ENCODE measurements at places on chromosomes 1 and 21. TPM values are rescaled to one million over a fixed set of nuclear protein-coding genes. Genes with fewer than 3 reads are reported as not detected.

- H3K36me3 ChIP-seq = peaks cover 91% of the 10 kb centered on the region
- H3K27ac ChIP-seq = no peak overlapping the region
- no peak for DNase-seq
Measured at GRCh38 chr21:33569991-33570390, 18.5 kb downstream of the DONSON start.

GRCh38 chr1:239563681-239564080 lies 177.3 kb downstream of the CHRM3 start:
- H3K27me3 ChIP-seq = no peaks in the 10 kb centered on the region
- DNase-seq = no peak
- H3K27ac ChIP-seq = no peak overlapping the region
- no peaks in the 10 kb centered on the region for H3K36me3 ChIP-seq
- H3K4me1 ChIP-seq = no peaks in the 10 kb centered on the region

DNA sequence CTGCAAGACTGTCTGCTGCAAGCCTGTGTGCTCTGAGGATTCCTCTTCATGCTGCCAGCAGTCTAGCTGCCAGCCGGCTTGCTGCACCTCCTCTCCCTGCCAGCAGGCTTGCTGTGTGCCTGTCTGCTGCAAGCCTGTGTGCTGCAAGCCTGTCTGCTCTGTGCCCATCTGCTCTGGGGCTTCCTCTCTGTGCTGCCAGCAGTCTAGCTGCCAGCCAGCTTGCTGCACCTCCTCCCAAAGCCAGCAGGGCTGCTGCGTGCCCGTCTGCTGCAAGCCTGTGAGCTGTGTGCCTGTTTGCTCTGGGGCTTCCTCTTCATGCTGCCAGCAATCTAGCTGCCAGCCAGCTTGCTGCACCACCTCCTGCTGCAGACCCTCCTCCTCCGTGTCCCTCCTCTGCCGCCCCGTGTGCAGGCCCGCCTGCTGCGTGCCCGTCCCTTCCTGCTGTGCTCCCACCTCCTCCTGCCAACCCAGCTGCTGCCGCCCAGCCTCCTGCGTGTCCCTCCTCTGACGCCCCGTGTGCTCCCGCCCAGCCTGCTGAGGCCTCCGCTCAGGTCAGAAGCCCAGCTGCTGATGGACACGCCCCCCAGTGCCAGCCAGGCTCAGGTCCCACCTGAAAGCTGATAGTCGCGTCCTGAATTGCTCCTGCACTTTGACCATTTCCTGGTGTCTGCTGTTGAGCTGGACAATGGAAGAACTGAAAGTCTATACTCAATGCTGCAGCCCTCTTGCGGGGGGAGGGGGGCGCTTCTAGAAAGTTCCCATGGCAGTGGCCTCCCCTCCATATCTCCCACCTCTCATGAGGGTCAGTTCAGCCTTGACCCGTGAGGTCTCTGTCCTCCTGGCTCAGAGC lies 1.2 kb downstream of the KRTAP10-4 start:
- no peak overlapping the region for H3K4me3 ChIP-seq
- no peaks in the 10 kb centered on the region for H3K4me1 ChIP-seq
- H3K27me3 ChIP-seq = 0 out of 2 replicates have a peak, but pooled peaks cover 2% of the 10 kb centered on the region
- H3K27ac ChIP-seq = no peak overlapping the region
- H3K36me3 ChIP-seq = no peaks in the 10 kb centered on the region

DNA sequence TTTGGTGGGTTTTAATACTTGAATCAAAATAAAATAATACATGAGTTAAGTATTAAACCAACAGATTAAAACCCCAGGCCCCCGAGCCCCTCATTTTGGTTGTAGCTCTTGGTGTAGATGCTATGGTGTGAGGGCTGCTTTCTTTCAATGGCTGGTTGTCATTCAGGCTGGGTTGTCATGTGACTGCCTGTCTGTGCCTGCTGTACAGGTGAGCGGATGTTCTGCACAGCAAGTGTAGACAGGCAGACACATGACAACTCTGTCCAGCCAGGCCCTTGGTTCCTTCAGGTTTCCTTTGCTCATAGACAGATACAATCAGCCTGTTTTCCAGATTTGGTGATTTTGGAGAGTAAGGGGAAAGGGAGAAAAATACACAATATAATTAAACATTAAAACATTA lies 281.9 kb upstream of the C1orf105 start:
- peaks cover 41% of the 10 kb centered on the region for H3K36me3 ChIP-seq
- H3K27ac ChIP-seq = no peak overlapping the region
- no peak overlapping the region for H3K4me3 ChIP-seq
- H3K4me1 ChIP-seq = peaks cover 55% of the 10 kb centered on the region
- H3K27me3 ChIP-seq = no peaks in the 10 kb centered on the region
- no peak for DNase-seq

DNA sequence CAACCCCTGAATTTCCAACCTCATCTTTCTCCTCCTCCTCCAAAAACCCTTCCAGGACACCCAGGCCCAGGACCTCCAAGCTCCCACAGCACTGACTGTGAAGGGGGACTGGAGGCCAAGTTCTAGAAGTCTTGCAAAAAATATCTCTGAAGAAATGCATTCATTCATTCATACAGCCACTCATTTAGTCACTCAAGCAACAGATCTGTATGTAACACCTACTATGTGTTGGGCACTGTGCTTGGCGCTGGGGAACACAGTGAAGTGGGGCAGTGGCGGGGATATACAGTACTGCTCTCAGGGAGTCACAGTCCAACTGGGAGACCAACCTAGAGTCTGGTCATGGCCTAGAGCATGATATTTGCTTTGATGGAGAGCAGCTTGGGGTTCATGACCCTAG lies 15.3 kb upstream of the TNFRSF1B start:
- no peak overlapping the region for H3K27ac ChIP-seq
- H3K36me3 ChIP-seq = no peaks in the 10 kb centered on the region
- no peak overlapping the region for H3K4me3 ChIP-seq
- H3K4me1 ChIP-seq = peaks cover 21% of the 10 kb centered on the region
- no peak for DNase-seq
- no peaks in the 10 kb centered on the region for H3K27me3 ChIP-seq

- no peaks in the 10 kb centered on the region for H3K27me3 ChIP-seq
- no peaks in the 10 kb centered on the region for H3K36me3 ChIP-seq
- DNase-seq = no peak
- H3K4me1 ChIP-seq = peaks cover 35% of the 10 kb centered on the region
- H3K27ac ChIP-seq = no peak overlapping the region
Measured at GRCh38 chr1:94033849-94034248, 87.1 kb downstream of the ABCA4 start.

DNA sequence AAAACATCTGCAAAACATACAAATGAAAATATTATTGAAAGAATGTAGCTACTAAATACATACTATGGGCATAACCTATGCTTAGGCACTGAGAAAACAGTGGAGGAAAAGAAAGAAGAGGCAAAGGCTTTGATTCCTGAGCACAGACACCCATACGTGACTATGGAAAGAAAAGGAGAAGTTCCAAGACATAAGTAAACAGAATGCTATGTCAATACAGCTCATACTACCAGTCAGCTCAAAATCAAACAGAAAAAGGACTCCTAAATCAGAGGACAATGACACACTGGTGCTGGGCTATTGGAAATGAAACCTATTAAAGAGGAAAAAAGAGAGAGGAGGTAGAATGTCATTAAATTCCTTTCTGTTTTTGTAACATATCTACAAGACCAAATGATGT lies 225.4 kb downstream of the SMYD3 start:
- H3K36me3 ChIP-seq = no peaks in the 10 kb centered on the region
- no peak overlapping the region for H3K27ac ChIP-seq
- DNase-seq = no peak
- no peaks in the 10 kb centered on the region for H3K27me3 ChIP-seq
- H3K4me1 ChIP-seq = no peaks in the 10 kb centered on the region

- no peaks in the 10 kb centered on the region for H3K27me3 ChIP-seq
- H3K4me3 ChIP-seq = no peak overlapping the region
- no peaks in the 10 kb centered on the region for H3K36me3 ChIP-seq
- peaks cover 5% of the 10 kb centered on the region for H3K4me1 ChIP-seq
- DNase-seq = no peak
Measured at GRCh38 chr21:27329255-27329851, 362.5 kb upstream of the ADAMTS5 start.

DNA sequence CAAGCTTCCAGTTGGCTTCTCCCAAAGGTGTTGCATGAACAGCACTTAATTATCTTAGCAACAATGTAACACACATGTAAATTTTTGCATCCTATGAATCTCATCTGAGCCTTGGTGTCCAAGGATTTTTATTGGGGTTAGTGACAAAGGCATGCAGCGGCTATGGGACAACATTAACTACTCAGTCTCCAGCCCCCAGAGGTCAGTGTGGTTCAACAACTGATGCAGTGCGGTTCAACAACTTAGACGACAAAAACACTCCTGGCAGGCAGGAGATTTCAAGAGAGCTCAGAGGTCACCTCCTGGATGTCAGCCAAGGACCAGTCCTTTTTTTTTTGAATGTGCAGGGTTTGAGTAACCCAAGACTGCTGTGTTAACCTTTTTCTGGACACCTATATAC lies 77.5 kb upstream of the HMCN1 start:
- no peaks in the 10 kb centered on the region for H3K36me3 ChIP-seq
- peaks cover 10% of the 10 kb centered on the region for H3K4me1 ChIP-seq
- no peak overlapping the region for H3K4me3 ChIP-seq
- no peak overlapping the region for H3K27ac ChIP-seq

GRCh38 chr1:245648749-245649522 lies 494.2 kb downstream of the KIF26B start:
- no peaks in the 10 kb centered on the region for H3K4me1 ChIP-seq
- H3K27ac ChIP-seq = no peak overlapping the region
- no peak for DNase-seq
- no peaks in the 10 kb centered on the region for H3K27me3 ChIP-seq
- no peaks in the 10 kb centered on the region for H3K36me3 ChIP-seq
- no peak overlapping the region for H3K4me3 ChIP-seq

Gene CD101
- 0.50 TPM for total RNA-seq

Gene BTBD19
- 0.81 TPM for total RNA-seq

Gene C8A
- total RNA-seq = not detected

Gene PRAMEF8
- total RNA-seq = not detected

Gene DRAXIN
- not detected for total RNA-seq

Gene CFHR4
- not detected for total RNA-seq

Gene NBPF6
- not detected for total RNA-seq
